ENCODE measurements at places on chromosomes 1 and 21.

DNA sequence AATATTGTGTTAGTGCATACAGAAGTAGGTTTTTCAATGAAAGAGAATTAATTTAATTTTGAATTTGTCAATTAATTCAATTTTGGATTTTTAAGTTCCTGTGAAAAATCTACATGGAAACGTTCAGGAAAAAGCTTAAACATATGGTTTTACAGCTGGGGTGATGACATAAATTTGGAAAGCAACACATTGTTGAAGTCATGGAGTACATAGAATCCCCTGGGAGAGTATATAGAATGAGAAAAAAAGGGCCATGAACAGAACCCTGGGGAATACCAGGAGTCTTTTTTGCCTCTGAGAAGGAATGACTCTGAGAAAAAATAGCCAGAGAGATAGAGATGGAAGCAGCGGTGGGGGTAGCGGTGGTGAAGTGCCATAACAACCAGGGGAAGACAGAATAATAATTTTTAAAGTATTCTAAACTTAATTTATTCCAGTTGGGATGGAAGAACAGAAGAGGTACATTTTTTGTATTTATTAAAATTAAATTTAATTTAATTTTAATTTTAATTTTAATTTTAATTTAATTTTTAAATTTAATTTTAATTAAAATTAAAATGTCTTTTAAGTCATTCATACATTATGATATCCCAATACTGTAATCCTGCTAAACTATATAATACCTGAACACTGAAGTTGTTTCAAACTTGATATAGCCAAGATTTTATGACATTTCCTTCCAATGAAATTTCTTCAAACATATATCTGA, 48.9 kb downstream of the NME7 start:
- no peak for DNase-seq

DNA sequence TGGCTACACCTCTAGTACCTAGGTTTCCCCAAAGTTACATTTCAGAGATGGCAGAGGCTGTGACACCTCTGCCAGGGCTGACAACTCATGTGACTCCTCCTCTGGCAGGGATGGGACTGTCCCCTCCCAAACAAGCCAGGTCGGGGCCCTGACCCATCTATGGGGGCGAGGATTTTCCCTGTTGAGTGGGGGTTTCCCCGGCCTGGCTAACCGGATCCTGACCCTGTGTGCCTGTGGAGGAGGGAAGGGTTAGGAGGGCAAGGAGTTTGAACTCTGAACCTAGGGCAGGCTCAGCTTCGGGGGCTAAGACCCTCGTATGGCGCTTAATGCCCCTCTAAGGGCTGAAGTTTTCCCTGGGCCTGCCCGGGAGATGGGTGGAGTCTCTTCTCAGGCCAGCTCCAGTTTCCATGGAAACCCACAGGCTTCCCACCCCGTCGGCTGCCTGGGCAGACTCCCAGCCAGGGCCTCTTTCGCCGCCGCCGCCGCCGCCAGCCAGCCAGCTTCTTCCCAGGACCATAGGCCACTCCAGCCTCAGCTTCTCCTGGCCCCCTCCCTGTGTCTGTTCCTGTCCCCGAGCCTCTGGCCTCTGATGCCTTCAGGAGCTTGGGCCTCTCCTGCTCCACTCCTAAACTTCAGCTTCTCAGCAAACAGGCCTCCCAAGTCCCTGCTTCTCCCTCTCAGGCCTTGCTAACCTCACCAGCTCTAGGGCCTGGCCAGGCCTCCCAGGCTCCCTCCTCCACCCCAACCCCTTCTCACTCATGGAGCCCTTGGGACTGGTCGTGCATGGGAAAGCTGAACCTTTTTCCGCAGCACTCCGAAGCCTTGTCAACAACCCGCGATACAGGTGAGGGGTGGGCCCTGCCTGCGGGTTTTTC, at the start of gene BTBD19:
Gene BTBD19 (plus strand): TSS at position 461 of the 875 bp plus-strand sequence. CDS start 298 bp downstream, at position 759.
- DNase-seq = no peak

GRCh38 chr21:20701235-20701634, 297.0 kb upstream of the NCAM2 start:
- DNase-seq = no peak

- DNase-seq = no peak
Measured at GRCh38 chr1:220810963-220811362, 24.2 kb downstream of the MTARC1 start.

DNA sequence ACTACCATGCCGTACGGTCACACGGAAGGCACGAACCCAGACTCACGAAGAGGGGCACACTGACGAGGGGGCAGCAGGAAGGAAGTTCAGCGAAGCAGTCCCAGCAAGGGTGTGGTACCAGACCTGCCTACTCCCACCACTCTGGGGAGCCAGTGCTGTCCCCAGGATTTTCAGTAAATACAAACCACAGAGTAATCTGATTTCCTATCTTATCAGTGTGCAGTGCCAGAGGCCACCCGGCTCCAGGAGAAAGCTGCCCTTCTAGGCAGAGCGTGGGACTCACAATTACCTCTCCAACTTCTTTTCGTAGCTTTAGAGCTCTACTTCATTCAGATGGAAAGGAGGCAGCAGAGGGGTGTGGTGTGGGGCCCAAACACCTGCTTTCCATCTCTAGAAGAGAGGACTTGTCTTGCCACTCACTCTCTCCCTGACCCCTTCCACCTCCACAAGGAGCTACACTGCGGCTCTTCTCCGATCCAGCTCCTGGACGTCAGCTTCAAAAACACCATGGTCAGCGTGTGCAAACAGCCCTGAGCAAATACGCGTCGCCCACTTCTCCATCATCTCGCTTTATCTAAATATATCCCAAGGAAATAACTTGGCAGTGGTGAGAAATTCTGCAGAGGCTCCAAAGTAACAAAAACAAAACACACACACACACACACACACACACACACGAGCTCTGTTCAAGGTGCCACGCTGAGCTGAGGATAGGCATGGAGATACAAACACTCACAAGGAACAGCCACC, 98.5 kb downstream of the MRPL37 start:
- no peak for DNase-seq

DNA sequence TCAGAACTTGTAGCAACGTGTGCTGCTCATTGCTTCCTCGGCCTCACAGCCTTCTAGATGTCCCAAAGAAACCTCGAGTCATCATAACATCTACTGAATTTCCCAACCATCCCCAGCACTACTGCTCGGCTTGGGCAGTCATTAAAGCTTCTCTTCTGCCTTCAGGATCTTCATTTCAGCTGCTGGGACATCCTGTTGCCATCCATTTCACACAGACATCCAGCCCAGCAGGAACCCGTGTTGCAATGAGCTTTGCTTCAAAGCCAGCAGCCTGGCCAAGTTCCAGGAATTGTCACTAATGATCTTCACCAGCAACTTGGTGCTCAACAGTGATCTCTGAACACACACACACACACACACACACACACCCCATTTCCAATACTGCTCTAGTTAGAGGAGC, 18.5 kb downstream of the WLS start:
- no peak for DNase-seq

- DNase-seq = peak; percentile 45
Measured at GRCh38 chr1:156444407-156445001, 56.1 kb downstream of the MEF2D start.

DNA sequence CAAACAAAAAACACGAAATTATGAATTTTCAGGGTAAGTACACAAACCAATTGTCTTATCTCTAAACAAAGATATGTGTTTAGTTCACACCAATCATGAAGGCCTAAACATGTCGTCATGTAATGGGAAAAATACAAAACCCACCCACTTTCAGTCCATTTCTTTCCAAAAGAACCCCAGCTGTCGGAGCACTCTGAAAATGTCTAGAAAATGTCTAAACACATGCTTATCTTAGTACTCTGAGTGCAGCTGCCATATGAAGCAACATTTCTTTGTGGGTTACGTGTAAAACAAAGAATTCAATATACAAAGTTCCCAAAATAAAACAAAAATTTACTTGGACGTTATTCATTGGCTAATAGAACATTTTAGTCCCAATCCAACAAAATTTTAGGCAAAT, 22.7 kb downstream of the SERBP1 start:
- DNase-seq = no peak

GRCh38 chr21:36883532-36884486, 82.7 kb downstream of the HLCS start:
- DNase-seq = no peak

DNA sequence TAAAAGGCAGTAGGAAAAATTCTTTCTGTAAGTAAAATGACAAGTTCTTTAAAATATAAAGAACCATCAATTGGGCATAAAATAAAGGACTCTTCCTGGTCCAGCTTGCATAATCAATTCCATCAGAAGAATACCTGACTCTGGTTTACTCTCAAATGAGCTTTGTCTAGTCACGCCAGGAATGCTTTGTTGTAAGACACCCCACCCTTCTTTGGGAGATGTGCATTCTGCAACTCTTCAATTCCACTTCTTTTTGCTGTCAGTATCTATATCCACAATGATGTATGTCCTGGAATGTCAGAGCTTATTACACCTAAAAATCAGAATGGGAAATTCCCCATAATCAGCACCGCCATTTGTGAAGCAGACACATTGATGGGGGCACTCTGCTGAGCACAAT, 76.1 kb downstream of the PTPN14 start:
- no peak for DNase-seq

DNA sequence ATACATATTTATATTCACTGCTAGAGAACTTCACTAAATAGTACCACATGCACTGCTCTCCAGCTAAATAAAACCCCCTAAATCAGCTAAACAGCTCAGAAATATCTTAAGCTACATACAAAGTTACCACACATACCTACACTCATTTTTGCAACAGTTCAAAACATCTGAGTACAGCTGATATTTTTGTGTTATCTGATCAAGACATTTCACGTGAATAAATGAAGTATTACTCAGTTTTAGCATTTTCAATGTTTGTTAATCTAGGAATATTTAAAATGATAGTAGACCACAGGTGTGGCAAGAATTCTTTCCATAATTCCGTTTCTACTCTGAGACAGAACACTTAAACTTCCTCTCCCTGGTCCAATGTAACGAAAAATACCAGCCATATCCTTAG, 20.8 kb downstream of the EVI5 start:
- DNase-seq = no peak

DNA sequence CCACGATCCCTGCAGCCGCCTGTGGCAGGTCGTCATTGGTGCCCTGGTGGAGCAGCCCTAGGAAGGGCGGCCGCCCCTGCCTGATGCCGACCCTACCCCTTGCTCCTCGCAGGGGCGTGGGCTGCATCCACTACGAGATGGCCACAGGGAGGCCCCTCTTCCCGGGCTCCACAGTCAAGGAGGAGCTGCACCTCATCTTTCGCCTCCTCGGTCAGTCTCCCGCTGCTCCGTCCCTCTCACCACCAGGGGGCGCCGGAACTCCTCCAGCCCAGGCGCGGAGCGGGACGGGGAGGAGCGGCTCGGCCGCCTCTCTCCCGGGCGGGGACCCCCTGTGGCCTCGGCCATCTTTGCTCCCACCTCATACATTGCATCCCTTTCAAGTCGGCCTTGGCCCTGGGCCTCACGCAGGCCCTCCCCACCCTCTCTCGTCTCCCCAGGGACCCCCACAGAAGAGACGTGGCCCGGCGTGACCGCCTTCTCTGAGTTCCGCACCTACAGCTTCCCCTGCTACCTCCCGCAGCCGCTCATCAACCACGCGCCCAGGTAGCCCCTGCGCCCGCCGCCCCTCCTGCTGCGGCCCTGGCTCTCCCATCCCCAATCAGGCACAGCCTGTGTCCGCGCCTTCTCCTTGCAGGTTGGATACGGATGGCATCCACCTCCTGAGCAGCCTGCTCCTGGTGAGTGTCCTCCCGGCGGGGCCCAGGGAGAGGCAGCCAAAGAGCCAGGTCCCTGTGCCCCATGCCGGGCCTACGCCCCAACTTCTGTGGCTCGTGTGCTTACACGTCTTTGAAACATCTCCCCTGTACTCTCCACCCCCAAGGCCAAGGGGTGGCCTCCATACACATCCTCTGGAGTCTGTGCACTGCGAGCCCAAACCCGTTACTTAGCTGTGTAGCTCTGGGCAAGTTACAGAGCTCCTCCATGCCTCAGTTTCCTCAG, 24.7 kb downstream of the CDK18 start:
- peak; percentile 74 for DNase-seq

GRCh38 chr1:11728126-11728806, 7.7 kb upstream of the AGTRAP start:
- DNase-seq = no peak

DNA sequence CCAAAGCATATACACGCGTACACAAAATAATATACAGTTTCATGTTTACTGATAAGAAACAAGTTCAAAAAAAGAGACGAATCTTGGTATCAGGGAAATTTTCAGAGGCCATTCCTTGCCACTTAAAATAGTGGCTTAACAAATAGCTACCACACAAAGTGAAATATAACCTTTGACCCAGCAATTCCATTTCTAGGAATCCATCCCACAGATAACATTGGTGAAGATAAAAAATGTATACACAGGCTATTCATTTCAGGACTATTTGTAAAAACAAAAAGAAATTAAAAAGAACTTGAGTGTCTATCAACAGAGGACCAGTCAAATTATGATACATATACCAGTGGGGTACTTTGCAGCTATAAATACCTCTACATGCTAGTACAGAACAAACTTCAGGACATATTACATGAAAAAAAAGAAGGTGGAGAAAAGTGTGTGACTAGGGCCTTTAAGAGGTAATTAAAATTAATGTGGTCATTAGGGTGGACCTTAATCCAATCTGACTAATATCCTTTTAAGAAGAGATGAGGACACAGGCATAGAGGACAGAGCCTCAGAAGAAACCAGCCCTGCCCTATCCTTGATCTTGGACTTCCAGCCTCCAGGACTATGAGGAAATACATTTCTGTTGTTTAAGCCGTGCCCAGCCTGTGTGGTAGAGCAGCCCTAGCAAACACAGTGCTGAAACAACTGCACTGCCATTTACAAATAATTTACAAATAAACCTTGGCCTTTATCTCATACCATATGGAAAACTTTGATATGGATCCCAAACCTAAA, 7.8 kb downstream of the UBE2G2 start:
- DNase-seq = no peak

- no peak for DNase-seq
Measured at GRCh38 chr1:16143566-16144324, 12.1 kb downstream of the EPHA2 start.

DNA sequence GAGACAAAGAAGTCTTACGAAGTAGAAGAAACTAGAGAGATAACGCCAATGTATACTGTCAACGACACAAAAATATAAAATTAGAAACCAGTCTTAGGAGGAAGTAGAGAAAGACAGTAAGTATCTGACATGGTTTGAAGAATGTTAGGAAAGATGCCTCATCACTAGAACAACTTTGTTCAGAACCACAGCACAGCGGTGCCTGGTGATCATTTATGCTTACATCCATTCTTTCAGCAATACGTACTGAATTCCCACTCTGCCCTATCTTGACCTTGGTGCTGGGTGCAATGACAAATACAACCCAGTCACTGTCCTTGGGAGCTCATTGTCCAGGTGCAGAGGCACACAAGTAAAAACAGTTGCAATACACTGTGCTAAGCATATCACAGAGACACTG, 104.4 kb downstream of the TM2D1 start:
- DNase-seq = no peak

GRCh38 chr1:31954607-31955283, 16.6 kb upstream of the PTP4A2 start:
- DNase-seq = no peak

- DNase-seq = peak; percentile 72
Measured at GRCh38 chr1:17119076-17119772, at the start of gene PADI2. Gene PADI2, minus strand, starts transcription at chr1:17119451. Its CDS starts 80 bp downstream, at chr1:17119371.

GRCh38 chr1:19786988-19787423, 12.7 kb downstream of the TMCO4 start:
- no peak for DNase-seq

Measured in GM12865 (cell line).